Activated T-helper 1 cell treated with Interleukin-2 at 50 U/mL for 16 hours (primary cell): ENCODE measurements at places on chromosomes 16 and 17.

DNA sequence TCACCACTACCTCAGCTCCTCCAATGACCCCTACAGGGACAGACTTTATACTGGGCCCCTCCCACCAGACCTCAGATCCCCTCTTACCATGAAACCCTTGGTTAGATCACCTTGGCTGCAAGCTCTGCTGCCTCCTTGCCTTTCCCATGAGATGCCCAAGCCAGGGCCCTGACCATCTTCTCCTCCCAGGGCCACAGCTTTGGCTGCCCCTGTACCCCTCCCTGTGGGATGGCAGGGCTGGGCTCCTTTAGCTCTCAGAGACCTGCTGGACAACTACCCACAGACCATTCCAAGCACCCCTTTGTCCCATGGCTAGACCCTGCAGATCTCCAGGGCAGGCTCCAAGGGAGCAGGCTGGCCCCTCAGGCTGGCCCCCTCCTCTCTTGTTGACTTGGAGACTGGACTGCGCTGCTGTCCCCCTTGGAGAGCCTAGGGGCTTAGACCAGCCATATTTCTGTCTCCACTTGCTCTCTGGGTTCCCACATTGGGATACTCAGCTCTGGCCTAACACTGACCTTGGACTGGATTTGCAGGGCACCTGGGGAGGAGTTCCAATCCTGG is 1692.7 kb downstream of the TP53TG3F start:
- no peak for DNase-seq

GRCh38 chr17:21212826-21213637 is 929 bp downstream of the TMEM11 start:
- no peak for DNase-seq

GRCh38 chr17:27701963-27702362 is 71.0 kb downstream of the LGALS9 start:
- DNase-seq, result no peak

- no peak for DNase-seq
These were observed 66.6 kb upstream of the TMEM97 start for GRCh38 chr17:28252436-28252835.

GRCh38 chr16:21103941-21104860 is 46.4 kb downstream of the DNAH3 start:
- no peak for DNase-seq

GRCh38 chr17:10743316-10744009 is 13.6 kb upstream of the TMEM220 start:
- no peak for DNase-seq

GRCh38 chr16:12754824-12755543 is 48.7 kb downstream of the CPPED1 start:
- DNase-seq, result no peak

DNA sequence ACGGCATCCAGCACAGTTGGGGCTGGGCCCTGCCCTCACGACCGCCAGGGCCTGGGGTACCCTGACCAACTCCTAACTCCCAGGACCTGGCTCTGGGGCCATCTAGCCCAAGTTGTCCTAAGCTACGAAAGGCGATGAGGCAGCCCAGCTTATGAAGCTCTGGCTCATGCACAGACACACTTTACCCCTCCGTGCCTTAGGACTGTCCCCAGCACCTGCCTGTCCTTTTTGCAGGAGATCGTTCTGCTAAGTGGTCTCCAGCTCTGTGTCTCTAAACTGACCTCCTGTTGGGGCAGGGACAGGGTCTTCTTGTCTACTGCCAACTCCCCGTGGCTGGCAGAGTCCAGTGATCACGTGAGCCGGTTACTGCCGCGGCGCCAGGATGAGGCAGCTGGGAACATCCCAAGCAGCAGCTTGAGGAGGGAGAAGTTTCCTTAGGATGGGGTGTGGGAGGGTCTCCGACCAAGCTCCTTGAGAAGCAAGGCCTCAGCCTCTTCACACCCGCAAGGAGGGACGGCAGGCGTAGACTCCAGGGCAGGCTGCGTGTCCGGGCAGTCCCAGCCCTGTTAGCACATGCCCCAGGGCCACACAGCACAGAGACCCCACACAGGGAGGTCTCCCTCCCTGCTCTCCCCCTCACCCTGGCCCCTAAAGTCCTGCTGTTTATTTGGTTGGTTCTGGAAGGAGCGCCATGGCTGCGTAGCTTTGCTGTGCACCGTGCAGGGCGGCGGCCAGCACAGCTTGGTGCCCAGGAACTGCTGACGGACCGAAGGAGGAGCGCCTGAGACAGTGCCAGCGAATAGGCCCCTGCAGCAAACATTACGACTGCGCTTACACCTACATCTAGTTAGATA is 16.4 kb upstream of the METRNL start:
- DNase-seq, result no peak

DNA sequence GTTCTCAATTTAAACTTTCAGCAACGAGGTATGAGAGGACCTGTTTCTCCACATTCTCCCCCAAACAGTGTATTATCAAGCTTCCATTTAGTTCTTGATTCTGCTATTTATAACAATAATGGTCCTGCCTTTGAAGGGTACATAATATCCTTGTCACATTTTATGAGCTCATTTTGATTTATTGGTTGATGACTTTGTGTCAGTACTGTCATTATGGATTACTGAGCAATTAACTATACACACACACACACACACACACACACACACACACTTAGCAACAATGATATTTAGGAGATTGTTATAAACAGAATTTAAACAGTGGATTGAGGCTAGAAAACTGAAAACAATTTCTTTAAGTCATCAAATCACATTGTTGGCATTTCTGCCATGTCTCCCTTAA is 7.0 kb downstream of the TMIGD1 start:
- DNase-seq, result no peak

DNA sequence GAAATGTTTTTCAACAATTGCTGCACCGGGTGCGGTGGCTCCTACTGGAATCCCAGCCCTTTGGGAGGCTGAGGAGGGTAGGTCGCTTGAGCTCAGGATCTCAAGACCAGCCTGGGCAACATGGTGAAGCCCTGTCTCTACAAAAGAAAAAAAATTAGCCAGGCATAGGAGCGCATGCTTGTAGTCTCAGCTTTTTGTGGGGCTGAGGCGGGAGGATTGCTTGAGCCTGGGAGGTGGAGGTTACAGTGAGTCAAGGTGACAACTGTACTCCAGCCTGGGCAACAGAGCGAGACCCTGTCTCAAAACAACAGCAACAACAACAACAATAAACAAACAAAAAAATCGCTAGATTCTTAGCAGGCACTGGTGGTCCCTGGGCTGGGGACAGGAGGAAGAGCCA is 28.5 kb downstream of the IL21R start:
- DNase-seq, result no peak

DNA sequence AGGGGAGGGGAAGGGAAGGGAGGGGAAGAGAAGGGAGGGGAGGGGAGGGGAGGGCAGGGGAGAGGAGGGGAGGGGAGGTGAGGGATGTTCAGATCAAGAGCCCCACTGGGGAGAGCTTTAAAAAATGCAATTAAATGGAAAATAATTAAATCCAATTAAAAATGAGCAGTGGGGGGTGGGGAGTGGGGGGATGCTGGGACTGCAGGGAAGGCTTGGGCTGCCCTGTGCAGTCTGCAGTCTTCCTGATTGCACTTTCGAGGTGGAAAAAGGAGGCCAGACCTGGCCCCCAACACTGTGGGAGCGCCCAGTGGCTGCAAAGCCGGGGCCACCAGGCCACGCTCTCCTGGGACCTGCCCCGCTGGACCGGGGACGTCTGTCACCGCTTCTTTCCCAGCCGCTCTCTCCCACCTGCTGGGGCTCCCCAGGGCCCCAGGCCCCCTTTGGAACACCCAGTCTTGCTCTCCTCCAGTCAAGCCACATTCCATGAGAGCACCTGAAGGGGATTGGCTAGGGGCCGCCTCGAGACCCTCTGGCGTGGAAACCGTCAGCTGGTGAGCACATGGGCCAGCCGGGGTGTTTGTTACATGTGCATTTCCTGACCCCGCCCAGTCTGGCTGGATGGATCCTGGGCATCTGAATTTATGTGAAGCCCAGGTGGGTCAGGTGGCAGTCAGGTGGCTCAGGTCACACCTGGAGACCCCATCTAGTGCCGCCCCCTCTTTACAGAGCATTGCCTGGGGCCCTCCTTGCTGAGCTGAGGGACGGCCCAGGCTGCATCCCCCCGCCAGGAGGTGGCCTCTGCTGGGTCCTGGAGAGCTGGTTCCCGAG is 37.6 kb upstream of the CBFA2T3 start:
- no peak for DNase-seq

- DNase-seq, result no peak
These were observed 283.5 kb downstream of the C16orf95 start for GRCh38 chr16:87033541-87034300.

DNA sequence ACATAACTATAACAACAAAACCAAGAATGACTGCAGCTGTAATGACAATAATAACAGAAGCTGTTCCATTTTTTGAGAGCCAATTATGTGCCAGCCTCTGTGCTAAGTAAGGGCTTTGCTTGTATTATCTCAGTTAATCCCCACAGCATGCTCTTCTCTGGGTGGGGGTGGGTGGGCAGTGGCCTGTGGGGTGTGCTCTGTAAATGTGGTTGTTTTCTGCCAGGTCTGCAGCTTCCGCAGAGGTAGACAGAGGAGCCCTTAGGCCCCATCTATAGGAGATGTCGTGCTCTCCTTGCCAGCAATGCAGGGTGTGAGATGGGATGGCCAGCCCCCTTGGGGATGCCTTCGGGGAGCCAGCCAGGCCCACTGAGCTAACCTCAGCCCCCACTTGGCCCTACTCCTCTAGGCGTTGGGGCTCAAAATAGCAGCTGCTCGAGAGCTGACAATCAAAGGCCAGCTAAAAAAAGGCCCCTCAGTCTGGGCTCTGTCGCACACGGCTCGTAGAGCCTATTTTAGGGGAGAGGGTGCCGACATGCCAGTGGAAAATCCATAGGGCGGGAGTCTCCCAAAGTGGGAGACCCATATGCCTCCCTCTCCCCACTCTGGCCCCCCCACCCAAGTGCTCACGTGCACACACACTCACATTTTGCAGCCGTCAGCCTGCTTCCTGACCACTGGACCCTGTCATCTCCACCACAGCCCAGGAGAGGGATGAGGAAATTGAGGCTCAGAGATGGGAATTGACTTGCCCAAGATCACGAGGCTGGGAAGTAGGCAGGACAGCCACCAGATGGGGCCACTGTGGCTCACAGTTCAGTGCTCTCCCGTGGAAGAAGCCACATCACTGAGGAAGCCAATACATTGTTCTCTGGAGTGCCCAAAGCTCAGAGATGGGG is 15.8 kb downstream of the CDH16 start:
- DNase-seq, result no peak

DNA sequence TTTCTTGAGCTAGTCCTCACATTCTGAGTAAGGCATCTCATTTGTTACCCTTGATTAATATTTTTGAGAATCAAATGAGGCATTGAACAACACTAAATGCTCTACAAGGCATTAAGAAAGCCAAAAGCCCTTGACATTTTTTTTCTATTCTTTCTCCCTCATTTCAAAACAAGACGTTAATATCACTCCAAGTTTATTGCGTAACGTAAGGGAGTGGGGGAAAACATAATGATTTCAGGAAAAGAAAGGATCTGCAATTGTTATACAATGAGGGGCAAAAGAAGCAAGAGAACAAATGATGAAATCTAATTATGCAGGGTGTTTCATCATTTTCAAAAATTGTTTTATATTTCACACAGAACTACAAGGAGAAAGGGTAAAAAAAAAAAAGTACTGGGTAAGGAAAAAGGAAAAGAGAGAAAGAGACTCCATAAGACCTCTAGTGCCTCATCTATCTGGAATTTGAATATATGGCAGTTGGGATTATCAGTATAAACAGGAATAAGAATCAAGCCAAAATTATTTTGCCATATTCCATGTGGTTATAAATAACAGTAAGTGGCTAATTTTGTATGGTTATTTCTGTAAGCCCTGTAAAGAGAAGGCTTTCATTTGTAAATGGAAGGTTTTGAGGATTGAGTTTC is 163.0 kb downstream of the ABCA8 start:
- DNase-seq, result no peak

- DNase-seq, result no peak
These were observed 183.0 kb upstream of the RPL38 start for GRCh38 chr17:74020522-74020921.

GRCh38 chr17:57077000-57077399 is 8.0 kb upstream of the AKAP1 start:
- no peak for DNase-seq

GRCh38 chr17:37144075-37144701 is 195.4 kb downstream of the AATF start:
- no peak for DNase-seq

DNA sequence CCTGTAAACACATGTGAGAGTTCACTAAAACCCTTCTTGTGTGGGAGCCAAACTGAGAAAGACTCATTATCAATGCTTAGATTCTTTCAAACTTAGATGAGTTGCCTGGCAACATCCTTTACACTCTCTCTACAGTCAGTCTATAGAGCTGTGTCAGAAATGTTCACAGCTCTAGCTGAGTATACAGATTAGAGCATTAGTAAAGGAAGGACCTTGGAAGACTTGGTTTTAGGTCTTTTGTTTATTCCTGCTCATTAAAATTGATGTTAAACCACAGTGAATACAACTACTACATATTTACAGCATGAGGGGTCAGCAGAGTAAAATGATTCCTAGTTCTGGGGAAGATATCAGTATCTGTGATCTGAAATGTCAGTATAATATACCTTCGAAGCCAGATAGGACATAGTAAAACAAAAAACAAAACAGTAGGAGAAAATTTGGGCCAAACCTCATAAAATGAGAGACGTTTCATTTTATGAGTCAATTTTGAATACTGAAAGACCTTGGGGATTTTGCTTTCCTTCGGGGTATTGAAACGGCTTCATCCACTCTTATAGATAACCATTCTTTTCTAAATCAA is 186.0 kb downstream of the TANC2 start:
- DNase-seq, result no peak

- no peak for DNase-seq
These were observed 45.2 kb downstream of the SNX29 start for GRCh38 chr16:12021578-12022253.

DNA sequence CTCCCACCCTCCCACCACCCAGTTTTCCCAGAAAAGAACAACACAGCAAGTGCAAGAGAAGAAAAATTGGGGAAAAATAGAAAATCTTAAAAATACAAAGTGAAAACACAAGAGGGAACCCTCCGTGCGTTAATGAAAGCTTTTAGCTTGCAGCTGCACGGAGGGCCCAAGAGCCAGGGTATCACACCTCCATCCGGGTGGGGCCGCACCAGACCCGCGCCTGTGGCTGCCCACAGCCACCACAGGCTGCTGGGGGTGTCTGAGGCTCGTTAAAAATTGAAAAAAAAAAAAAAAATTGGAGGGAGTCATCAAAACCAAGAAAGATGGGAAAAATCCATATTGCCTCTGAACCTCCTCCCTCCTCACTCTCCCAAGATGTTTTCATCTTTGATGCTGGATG is 18.6 kb downstream of the ENGASE start:
- DNase-seq, result no peak

GRCh38 chr17:57782647-57783337 is 37.7 kb upstream of the CCDC182 start:
- no peak for DNase-seq

GRCh38 chr17:54785643-54786268 is 114.9 kb upstream of the TOM1L1 start:
- DNase-seq, result no peak
